ENCODE measurements at places on chromosomes 3 and 15.

- no peak overlapping the region for H3K4me3 ChIP-seq
- no peak for DNase-seq
- peaks cover 49% of the 10 kb centered on the region for H3K36me3 ChIP-seq
- no peaks in the 10 kb centered on the region for H3K27me3 ChIP-seq
Measured at GRCh38 chr3:121690777-121691405, 30.2 kb upstream of the HCLS1 start.

DNA sequence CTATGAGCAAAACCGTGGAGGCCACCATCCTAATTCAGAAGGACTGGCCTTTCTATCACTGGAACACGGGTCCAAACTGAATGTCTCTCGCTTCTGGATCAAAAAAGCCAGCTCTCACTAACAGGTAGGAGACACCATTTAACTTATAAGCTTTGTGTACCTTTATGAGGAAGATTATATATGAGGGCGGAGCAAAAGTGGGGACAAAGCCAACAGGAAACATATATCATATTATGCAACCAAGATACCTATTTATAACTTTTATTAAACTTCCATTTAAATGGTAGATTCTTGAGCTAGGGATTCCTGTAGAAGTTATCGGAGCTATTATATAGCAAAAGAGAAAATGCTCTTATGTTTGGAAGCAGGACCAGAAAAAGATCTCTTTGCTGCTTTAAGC is 78.4 kb downstream of the IGF2BP2 start:
- DNase-seq = no peak
- no peaks in the 10 kb centered on the region for H3K36me3 ChIP-seq
- H3K4me3 ChIP-seq = no peak overlapping the region
- H3K27me3 ChIP-seq = no peaks in the 10 kb centered on the region
- H3K4me1 ChIP-seq = no peaks in the 10 kb centered on the region

GRCh38 chr15:40754574-40754882 is 526 bp downstream of the RMDN3 start:
- H3K4me3 ChIP-seq = peak overlapping the region; percentile 70
- peaks cover 30% of the 10 kb centered on the region for H3K36me3 ChIP-seq
- H3K27me3 ChIP-seq = no peaks in the 10 kb centered on the region
- peak overlapping the region; percentile 70 for H3K27ac ChIP-seq

DNA sequence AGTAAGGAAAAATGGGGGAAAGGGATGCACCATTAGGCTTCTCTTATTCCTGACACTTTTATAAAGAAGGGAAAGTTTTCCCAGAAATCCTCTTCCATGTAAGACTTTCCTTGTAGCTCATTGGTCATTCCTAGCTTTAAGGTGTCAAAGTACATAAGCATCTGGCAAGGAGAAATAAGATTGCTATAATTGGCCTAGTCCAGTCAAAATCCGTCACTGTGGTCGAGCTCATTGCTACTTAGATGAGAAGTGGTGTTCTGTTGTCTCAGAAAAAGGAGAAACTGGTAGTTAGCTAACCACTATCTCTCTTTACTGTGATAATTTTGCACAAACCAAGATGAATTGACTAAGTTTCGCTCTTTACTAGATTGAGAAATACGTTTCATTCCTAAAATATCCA is 370.1 kb downstream of the CNTN4 start:
- no peaks in the 10 kb centered on the region for H3K36me3 ChIP-seq
- no peaks in the 10 kb centered on the region for H3K27me3 ChIP-seq
- no peak for DNase-seq
- H3K27ac ChIP-seq = no peak overlapping the region

DNA sequence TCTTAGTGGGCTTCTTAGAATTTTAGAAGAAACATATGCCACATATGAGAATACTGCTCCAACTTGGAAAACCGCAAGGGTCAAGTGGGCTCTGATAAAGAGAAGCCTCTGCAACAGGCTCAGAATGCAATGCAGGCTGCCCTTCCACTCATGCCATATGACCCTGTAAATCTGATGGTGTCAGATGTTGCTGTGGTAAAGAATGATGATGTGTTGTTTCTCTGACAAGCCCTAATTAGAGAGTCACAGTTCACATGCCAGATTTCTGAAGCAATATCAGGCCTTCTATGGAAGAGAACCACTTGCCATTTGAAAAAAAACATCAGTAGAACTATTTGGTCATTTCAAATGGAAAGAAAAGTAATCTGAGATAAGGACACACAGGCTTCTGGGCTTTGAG is 749.6 kb downstream of the AGBL1 start:
- H3K4me1 ChIP-seq = no peaks in the 10 kb centered on the region
- H3K27me3 ChIP-seq = no peaks in the 10 kb centered on the region

GRCh38 chr15:48389691-48390143 is 58.5 kb downstream of the DUT start:
- DNase-seq = no peak
- no peak overlapping the region for H3K4me3 ChIP-seq
- peak overlapping the region; percentile 35 for H3K27ac ChIP-seq
- peaks cover 4% of the 10 kb centered on the region for H3K4me1 ChIP-seq
- H3K36me3 ChIP-seq = no peaks in the 10 kb centered on the region
- H3K27me3 ChIP-seq = no peaks in the 10 kb centered on the region

DNA sequence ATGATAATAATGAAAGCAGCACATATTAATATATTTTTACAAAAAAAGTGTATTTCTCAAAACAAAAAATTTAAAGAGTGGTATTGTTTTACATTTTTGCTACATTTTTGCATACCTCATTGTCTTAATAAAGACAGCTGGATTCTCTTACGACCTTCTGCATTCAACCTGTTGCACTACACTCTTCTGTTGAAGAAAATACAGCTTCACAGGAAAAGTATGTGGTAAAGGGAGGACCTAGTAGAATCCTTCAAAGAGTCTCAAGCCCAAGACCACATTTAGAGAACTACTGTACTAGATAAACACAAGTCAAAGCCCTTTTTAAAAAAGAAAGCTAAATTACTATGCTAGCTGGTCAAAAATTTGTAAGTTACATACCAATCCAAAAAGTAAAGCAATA is 7.9 kb downstream of the ZNF280D start:
- H3K27ac ChIP-seq = no peak overlapping the region
- H3K36me3 ChIP-seq = no peaks in the 10 kb centered on the region
- H3K27me3 ChIP-seq = no peaks in the 10 kb centered on the region
- DNase-seq = no peak
- peaks cover 54% of the 10 kb centered on the region for H3K4me1 ChIP-seq

GRCh38 chr3:41041462-41041861 is 157.8 kb upstream of the CTNNB1 start:
- no peak for DNase-seq
- no peak overlapping the region for H3K4me3 ChIP-seq
- H3K4me1 ChIP-seq = no peaks in the 10 kb centered on the region
- H3K27me3 ChIP-seq = no peaks in the 10 kb centered on the region
- no peak overlapping the region for H3K27ac ChIP-seq

DNA sequence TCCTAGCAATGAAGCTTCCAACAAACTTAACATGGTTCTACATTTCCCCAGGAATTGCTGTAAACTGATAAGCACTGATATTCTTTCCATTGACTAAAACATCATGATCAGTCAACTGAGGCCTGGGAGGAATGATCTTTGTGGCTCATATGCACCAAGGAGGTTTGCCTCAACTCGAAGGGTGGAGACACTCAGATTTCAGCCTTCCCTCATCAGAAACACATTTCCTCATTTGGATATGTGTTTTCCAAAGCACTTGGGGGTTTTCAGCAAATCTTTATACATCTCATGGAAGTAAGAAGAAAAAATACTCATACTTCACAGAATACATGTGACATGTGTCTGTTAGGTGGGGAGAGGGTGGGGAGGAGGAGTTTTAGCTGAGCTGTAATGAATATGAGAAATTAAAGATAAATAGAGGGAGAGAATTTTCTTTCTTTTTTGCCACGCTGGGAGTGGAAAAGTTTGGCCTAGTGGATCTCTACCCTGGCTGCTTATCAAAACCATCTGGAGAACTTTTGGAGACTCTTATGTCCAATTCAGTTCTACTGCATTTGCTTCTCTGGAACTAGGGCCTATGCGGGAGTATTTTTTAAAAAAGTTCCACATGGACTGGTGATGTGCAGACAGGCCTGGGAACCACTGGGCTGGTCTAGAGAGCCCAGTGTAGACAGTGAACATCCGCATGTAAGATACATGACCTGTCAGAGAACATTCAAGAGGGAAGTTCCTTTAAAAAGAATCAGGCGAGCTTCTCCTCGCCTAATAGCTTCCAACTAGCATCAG is 301.0 kb upstream of the ICE2 start:
- H3K4me3 ChIP-seq = no peak overlapping the region
- H3K4me1 ChIP-seq = peaks cover 18% of the 10 kb centered on the region
- H3K27ac ChIP-seq = no peak overlapping the region
- H3K36me3 ChIP-seq = no peaks in the 10 kb centered on the region
- DNase-seq = no peak
- no peaks in the 10 kb centered on the region for H3K27me3 ChIP-seq

- H3K36me3 ChIP-seq = no peaks in the 10 kb centered on the region
- no peak for DNase-seq
- H3K27ac ChIP-seq = no peak overlapping the region
- no peaks in the 10 kb centered on the region for H3K27me3 ChIP-seq
Measured at GRCh38 chr3:76026379-76026778, 241.0 kb upstream of the ZNF717 start.

- peaks cover 70% of the 10 kb centered on the region for H3K36me3 ChIP-seq
- no peaks in the 10 kb centered on the region for H3K27me3 ChIP-seq
- no peak for DNase-seq
- no peak overlapping the region for H3K27ac ChIP-seq
Measured at GRCh38 chr15:55327387-55327786, 8.4 kb downstream of the PIGB start.

DNA sequence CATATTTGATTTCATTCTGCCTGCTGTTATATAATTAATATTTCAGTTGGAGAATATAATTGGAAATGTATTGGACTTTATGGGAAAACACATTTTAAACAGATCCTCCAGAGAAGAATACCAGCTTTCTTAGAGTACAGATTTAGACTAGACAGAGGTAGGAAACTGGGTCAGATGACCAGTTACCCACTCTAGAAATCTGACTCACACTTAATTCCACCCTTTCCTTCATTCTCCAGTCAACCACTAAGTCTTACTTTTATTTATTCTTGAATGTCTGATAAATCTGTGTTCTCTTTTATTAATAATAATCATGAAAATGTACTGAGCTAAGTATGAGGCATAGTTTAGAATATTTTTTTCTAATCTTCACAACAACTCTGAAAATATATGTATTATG is 110.7 kb downstream of the LRRC49 start:
- H3K4me3 ChIP-seq = no peak overlapping the region
- no peaks in the 10 kb centered on the region for H3K27me3 ChIP-seq
- no peak for DNase-seq
- H3K27ac ChIP-seq = no peak overlapping the region

DNA sequence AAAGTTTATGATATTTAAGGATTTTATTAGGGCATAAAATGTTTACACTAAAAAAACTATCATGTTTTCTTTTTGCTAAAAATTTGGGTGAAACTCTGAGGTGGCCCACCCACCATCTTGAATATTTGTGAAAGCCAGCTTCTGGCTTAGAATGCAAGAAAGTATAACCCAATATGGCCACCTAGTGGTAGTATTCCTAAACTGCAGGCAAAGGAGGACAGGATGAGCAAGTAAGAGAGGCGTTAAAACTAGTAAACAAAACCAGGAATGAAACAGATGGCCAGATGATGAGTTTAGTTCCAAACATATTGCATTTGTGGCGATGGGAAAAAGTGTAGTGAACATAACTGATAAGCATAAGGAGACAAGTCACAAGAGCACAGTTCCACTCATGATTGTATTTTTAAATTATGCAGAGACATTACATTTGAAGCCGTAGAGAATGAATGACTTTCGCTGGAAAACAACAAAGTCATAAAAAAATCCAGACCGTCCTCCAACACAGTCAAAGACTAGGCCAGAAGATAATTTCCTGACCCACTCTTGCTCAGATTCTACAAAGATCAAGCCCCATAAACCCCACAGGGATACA is 103.3 kb upstream of the PRTG start:
- H3K4me1 ChIP-seq = no peaks in the 10 kb centered on the region
- no peak overlapping the region for H3K27ac ChIP-seq
- no peaks in the 10 kb centered on the region for H3K27me3 ChIP-seq
- H3K36me3 ChIP-seq = peaks cover 54% of the 10 kb centered on the region
- H3K4me3 ChIP-seq = no peak overlapping the region
- no peak for DNase-seq

GRCh38 chr3:116179091-116179490 is 266.2 kb downstream of the LSAMP start:
- H3K4me1 ChIP-seq = no peaks in the 10 kb centered on the region
- no peaks in the 10 kb centered on the region for H3K27me3 ChIP-seq
- DNase-seq = no peak
- no peak overlapping the region for H3K27ac ChIP-seq
- no peaks in the 10 kb centered on the region for H3K36me3 ChIP-seq

DNA sequence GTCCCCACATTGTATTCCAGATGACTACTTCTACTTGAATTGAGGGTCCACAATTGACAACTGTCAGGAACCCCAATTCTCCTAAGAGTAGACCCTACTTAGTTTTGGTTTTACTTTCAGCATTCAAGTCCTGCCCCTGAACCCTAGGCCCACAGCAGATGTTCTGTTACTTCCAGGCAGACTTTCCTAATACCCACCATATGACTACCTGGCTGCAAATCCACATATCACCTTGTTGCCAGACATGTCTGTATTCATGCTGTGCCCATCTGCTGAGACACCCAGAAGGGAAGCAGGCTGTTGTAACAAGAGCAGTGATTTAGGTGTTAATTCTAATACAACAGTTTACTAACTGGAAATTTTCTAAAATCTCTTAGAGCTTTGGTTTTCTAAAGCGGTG is 235.1 kb upstream of the CCDC54 start:
- no peaks in the 10 kb centered on the region for H3K4me1 ChIP-seq
- no peaks in the 10 kb centered on the region for H3K27me3 ChIP-seq
- H3K4me3 ChIP-seq = no peak overlapping the region
- no peak for DNase-seq
- no peaks in the 10 kb centered on the region for H3K36me3 ChIP-seq

DNA sequence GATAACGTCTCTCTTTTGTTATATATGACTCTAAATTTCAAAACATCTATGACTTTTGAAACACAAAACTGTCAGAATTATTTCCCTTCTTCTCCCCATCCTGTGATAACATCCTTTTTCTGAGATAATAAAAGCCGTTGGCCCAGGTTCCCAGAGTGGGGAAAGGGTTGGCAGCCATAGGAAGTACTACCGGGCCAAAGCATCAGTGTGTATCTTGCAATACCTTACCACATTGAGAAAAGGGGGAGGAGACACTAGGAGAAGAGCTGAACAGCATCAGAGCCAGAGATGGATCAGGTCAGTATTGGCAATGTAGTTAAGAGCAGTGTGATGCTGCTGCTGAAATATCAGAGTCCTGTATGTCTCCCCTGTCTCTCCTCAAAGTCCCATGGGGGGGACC is 210.0 kb upstream of the PROK2 start:
- no peaks in the 10 kb centered on the region for H3K36me3 ChIP-seq
- H3K4me3 ChIP-seq = no peak overlapping the region
- no peaks in the 10 kb centered on the region for H3K27me3 ChIP-seq
- no peaks in the 10 kb centered on the region for H3K4me1 ChIP-seq

GRCh38 chr3:30770387-30770786 is 124.1 kb downstream of the GADL1 start:
- H3K27me3 ChIP-seq = no peaks in the 10 kb centered on the region
- no peaks in the 10 kb centered on the region for H3K36me3 ChIP-seq
- peak; percentile 31 for DNase-seq
- H3K27ac ChIP-seq = no peak overlapping the region
- no peak overlapping the region for H3K4me3 ChIP-seq
- H3K4me1 ChIP-seq = no peaks in the 10 kb centered on the region
